ENCODE measurements at places on chromosomes 6 and 20.

GRCh38 chr6:79864421-79864820, 82.9 kb downstream of the ELOVL4 start:
- DNase-seq: no peak

GRCh38 chr20:23242556-23243180, 107.9 kb upstream of the NXT1 start:
- no peak for DNase-seq

DNA sequence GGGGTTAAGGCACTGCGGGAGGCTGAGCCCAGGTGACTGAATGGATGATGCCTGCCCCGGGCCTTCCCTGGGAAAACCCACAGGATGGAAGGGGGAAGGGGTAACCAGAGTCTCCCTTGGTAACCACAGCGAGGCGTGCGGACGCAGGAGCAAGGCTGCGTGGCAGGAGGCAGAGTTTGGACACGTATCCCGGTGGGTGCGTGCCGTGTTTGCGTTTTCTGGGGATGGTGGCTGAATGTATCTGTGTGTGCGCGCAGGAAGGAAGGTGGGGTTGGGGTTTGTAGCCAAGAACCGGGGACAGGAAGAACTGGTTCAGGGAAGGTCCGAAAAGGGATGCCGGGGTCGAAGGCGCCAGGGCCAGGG, 1.8 kb downstream of the MDGA1 start:
- DNase-seq: no peak

DNA sequence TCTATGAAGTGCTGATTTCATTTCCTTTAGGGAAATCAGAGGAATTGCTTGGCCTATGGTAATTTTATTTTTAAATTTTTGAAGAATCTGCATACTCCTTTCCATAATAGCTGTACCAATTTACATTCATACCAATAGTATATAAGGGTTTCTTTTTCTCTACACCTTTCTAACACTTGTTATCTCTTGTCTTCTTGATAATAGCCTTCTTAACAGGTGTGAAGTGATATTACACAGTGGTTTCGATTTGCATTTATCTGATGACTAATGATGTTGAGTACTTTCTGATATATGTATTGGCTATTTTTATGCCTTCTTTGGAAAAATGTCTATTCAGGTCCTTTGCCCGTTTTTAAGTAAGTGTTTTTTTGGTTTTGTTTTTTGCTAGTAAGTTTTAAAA, 40.8 kb downstream of the SMAP1 start:
- no peak for DNase-seq

- no peak for DNase-seq
Measured at GRCh38 chr20:46010491-46011391, 2.0 kb downstream of the MMP9 start.

DNA sequence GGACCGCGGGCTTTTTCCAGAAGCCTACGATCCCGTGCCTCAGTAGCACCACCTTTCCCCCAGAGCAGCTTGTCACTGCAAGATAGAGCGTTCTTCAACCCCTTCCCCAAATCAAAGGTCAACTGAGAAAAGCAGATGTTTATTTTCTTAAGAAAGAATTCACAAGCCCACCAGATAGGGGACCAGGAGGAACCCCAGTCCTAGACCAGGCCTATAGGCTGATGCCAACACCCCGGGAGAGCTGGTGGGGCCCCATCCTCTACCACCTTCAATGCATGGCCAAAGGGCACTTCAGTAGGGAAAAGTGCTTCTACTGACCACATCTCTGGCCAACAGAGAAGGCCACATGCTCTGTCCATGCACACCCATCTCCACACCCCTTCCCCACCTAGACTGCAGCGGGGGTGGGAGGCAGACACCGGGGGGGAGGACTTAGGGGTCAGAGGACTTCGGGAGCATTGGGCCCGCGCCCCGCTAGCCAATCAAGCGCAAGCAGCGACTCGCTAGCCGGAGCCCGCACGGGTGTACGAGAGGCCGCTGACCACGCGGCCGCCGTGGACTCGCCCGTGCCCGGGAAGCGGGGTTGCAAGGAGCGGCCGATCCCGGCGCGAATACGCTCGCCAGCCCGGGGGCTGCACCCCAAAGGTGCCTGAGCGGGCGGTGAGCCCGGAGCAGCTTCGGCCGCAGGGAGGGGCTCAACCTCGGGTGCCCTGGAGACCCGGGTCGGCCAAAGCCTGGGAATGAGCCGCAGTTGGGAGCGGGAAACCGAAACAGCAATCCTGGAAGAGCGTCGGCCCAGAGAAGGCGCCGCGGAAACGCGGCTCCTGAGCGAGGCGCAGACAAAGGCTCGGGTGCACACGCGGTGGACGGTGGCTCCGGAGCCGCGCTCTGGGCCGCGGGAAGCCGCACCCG, 2.8 kb downstream of the PDE10A start:
- DNase-seq: no peak

DNA sequence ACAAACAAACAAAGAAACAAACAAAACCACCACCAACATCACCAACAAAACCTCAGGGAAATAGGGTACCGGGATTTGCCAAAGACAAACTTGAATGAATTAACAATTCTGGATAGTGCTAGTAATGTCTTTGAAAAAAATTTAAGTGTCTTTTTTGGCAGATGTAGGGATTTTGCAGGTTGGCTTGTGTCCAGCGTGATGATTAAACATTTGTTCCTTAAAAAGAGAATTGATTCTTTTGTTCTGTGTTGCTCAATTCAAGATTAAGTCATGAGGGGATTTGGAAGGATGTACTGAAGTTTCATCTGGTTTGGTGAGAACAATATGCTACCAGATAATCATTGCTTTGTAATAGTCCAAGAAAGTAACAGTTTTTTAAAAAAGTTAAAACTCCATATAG, 125.1 kb upstream of the HS3ST5 start:
- no peak for DNase-seq
